Renal cortex interstitium (tissue), 15 donors: ENCODE measurements at places on chromosomes 3 and 15.
A peak's percentile ranks its signal among the peaks of the same experiment; 100 is the strongest.

DNA sequence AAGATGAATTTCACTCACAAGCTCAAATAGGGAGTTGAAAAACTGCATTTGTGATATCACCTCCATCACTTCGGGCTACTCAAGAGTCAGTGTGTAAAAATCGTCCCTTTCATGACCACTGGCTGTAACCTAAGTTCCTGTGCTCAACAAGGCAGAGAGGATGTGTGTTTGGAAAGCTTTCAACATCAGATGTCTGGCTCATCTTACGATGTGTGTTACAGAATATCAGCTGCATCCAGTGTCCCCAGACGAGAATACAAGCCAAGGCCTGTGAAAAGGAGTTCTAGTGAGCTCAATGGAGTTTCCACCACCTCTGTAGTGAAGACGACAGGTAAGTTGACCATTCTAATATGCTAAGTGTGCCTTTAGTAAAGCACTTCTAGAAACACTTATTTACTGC, 65.5 kb upstream of the ADAMTSL3 start:
- no peak for DNase-seq

- DNase-seq, result no peak
Measured at GRCh38 chr15:101010781-101011180, 91.6 kb downstream of the LRRK1 start.

DNA sequence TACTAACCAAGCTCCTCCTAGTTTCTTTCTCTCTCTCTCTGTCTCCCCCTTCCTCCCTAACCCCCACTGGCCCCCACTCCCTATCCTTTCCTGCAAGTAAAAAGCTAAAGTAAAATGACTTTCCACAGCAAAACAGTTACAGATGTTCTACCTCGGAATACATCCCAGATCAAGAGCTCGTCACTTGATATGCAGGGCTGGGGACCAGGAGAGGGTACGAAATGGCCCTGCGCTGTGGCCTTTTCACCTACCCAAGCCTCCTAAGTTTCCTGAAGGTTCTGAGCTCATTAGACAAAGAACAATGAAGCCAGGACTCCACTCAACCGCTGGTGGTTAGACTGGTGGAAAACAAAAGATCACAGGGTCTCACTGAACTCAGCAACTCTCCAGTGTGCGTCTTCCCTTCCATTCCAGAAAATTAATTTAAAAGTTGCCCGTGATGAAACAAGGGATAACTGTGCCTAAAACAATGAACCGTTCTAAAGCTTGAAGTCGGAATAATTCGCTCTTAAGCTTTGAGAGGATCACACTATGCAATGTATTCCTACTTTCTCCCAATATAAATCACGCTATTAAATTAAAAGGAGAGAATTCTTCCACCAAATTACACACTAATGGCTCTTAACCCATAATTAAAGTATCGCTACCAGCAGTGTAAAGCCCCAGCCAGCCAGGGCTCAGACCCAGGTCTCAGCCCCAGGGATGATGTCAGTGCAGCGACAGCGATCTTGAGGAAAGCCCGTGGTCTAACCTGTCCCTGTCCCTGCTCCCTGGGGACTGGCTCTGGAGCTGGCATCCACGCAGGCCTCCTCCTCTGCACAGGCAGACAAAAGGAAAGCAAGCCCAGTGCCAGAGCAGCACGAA, 5.0 kb downstream of the VGLL4 start:
- DNase-seq, result no peak

GRCh38 chr3:187667526-187667925, 2.7 kb downstream of the SST start:
- DNase-seq, result no peak

DNA sequence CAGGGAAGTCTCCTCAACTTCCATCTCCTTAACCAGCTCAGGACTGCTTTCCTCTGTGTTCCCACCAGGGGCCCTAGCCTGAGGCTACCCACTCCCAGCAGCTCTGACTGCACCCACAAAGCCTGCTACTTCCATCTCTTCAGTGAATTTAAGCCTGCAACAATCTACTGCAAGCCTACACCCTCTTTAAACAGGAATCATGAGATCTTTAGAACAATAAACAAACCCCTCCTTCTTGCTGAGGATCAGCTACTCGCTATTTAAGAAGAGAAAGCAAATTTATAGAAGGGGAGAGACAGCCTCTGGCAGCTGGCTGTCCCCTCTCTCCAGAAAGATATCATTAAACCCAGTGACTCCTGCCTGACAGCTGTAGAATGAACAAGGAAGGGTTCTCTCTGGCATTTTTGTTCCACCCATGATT, 51.9 kb downstream of the ARHGAP31 start:
- no peak for DNase-seq

DNA sequence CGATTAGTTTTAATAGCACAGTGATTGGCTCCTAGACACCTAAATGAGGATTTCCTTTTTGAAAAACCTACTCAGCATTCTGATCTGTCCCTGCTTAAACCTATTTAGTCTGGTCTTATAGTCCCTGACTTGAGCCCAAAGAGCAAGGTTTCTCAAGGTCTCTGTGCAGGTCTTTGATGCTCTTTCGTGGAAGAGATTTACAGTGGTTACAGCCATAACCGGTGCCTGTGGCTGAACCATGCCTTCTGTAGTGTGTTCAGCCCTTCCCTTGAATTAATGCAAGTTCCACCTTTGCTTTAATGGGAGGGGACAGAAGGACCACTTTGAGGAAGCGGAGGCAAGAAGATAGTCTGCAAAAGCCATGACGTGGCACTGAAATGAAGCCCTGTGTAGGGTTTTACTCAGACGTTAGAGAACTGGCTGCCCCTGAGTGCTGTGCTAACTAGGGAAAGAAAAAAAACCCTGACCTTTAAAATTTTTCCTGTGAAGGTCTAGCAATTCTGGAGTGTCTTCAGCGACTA, 43.0 kb downstream of the ZBTB38 start:
- DNase-seq, result no peak

GRCh38 chr3:150789451-150789850, 26.5 kb upstream of the SIAH2 start:
- no peak for DNase-seq

GRCh38 chr3:77093101-77093500, 53.2 kb downstream of the ROBO2 start:
- no peak for DNase-seq

DNA sequence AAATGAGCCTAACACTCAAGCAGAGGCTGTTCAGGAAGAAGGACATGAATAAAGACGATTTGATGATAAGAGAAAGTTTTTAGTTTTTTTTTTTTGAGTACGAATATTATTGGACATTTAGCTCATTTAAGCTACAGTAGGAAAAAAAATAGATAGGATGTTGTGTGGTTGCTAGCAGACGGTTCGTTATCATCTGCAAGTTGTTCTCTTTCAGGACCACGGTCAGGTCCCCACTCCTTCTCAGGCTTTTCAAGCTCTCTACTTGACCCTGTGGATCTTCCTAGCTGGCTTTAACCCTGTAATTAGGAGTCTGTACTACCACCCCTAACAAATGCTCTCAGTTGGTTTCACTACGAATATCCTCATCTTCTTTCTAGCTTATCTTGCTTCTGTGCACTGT, 1.1 kb downstream of the KCNH8 start:
- DNase-seq, result peak; percentile 65

- DNase-seq, result no peak
Measured at GRCh38 chr3:152302521-152303021, 33.8 kb downstream of the MBNL1 start.

GRCh38 chr3:195907684-195907933, 742 bp downstream of the TNK2 start:
- DNase-seq, result no peak

DNA sequence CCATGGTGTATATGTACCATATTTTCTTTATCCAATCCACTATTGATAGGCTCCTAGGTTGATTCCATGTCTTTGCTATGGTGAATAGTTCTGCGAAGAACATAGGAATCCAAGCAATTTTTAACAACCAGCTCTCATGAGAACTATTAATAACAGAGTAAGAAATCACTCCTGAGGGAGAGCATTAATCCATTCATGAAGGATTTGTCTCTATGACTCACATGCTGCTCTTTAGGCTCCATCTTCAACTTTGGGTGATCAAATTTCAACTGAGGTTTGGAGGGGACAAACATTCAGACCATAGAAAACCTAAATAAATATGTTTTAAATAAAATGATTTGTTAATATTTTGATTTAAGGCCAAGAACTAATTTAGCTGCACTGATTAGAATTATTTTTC, 147.4 kb downstream of the NSUN3 start:
- no peak for DNase-seq

GRCh38 chr15:70032509-70032908, 65.2 kb downstream of the TLE3 start:
- no peak for DNase-seq

DNA sequence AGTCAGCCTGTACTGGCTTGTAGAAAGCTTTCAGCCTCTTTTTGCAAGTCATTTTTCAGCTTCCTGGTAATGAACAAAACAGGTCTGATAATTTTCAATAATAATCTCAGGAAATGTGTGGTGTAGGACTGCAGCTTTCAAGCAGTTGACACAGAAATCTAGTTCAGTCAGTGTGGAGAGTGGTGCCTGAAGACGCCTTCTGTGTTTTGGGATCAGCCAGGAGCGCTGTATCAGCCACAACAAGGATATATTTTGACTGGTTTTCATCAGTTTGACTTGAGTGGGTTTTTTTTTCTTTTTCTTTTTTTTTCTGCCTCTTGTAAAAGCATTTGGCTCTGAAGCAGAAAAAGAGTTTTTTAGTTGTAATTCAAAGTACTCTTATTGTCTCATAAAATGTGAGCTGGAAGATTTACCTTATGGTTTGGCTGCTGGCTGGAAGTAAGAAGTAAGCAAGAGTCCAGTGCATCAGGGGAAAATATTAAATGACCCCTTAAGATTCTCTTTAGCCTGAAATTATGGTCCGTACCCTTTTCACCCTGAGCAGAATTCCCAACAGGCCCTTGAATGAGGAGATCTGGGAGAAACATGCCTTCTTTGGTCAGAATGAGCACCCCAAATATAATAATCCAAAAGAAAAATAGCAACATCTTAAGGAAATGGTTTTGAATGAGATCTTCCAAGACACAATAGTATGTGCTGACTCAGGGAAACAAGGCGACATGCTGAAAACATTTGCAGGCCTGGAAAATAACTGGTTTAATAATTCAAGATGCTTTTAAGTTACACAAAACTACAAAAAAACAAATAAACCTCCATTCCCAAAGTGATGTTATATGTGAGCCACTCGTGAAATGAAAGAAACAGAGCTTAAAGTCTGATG, 332.7 kb upstream of the ADAMTS9 start:
- DNase-seq, result no peak

GRCh38 chr15:48360841-48361240, 29.6 kb downstream of the DUT start:
- no peak for DNase-seq

DNA sequence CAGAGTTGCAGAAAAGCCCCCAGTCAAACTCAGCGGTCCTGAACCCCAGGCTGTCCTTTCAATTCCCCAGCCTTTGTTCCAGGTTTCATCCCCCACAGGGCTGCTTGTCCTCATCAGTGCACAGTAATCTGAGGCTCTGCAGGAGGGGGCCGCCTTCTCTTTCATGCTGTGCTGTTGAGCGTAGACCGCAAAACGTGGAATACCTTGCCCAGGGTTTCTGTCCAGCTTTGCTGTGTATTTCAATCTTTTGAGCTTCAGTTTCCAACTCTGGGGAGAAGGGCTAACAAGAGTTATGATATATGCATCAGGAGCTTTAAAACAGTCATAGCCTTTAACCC, 64.8 kb downstream of the FAM43A start:
- DNase-seq, result no peak

DNA sequence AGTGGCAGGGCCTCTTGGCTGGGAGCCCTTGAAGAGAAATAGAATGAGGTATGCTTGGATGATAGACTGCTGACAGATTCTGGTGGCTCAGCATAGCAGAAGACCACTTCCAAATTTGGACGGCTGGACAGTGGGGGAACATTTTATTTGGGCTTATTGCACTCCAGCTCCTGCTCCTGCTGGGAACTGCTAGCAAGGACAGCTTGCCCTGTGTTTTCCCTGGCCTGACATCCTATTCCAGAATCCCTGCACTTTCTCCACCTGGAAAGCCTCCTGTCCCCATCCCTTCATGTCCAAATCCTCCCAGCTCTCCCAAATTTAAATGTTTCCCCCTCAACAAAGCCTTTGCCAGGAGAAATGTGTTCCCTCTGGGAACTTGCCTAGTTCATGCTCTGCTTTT, 9.8 kb upstream of the COLQ start:
- DNase-seq, result no peak

GRCh38 chr15:45027220-45027619, 4.2 kb downstream of the SORD start:
- no peak for DNase-seq

DNA sequence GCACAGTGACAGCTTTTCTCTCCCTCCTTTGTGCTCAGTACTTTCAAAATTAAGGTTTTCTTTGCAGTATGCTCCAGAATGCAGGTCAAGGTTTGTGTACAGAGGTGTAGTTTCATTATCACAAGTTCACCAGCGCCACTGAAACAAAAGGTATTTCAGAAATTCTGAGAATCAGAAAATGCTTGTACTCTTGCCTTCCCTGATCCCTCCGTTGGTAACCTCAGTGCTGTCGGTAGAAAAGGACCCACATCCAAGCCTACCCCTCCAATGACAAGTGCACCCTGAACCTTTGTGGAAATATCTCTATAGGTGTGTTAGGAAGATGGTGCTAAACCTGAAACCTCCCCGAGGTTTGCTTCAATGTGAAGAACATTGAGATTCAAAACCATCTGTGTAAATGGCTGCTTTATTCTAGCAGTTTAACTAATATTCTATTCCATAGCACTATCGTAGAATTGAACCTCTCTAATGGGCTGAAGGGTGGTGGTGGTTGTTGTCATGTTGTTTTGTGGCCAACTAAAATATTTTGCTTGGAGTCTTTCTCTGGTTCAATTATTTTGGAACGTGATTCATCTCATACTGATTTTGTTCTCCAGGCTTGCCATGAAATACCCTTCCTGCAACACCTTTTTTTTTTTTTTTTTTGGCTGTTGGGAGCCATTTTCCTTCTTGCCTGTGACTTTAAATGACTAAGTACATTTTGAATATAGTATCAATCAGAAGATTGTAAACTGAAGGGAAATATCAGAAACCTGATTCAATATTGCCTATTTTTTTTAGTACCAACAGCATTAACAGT, 20.7 kb downstream of the ZBTB38 start:
- DNase-seq, result no peak

GRCh38 chr3:133455281-133455680, 55.4 kb downstream of the BFSP2 start:
- no peak for DNase-seq

DNA sequence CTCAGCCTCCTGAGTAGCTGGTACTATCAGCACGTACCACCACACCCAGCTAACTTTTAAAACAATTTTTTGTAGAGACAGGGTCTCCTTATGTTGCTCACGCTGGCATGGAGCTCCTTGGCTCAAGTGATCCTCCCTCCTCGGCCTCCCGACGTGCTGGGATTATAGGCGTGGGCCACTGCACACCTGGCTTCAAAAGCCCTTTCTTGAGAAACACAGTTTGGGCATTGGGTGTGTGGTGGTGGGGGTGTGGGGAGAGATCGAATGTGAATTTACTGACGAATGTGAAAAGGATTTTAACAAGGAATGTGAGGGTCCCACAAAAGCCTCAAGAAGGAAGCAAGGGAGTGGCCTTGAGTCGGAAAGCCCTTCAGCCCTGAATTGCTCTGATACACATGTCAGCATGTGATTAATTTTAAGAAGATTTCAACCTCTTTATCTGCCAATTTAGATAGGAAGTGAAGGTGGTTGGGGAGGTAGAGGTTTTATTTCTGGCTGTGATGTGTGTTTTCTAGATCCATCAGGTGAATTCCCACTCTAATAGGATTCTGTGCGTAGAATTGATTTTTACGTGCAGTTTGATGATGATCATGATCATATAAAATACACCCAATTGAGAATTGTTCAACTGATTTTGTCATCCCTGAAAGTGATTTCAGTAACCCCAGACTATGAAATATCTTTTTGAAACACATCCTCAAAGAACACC, 1.1 kb downstream of the CCR4 start:
- no peak for DNase-seq
